ENCODE measurements at places on chromosomes 1 and 21.

- no peak for DNase-seq
Observed at GRCh38 chr1:206486995-206487788, 16.9 kb downstream of the IKBKE start.

DNA sequence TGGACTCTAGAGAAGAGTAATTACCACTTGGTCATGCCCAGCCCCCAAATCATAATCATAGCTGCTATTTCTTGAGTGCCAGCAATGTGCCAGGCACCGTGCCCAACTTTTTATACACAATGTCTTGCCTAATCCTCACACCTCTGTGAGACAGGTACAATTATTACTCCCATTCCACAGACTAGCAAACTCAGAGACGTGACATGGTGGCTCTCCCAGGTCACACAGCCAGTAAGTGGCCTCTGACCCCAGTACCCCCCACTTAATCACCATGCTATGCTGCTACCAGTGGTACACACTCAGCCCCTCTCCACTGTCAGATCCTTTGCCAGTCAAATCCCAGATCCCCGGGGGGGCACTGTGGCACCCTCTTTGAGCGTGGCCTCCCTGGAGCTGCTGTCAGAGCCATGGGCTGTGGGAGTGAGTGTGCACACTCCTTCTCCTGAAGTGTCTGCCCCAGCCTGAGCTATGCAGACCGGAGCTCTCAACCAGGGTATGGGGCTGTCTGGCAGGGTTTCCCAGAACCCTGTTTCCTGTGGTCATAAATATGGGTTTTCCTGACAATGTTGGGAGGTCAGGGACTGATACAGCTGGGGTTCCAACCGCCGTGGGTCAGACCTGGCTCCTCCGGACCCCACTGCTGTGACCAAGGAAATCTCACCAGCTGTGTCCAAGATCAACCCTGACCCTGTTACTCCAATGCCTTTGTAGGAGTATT, 51.8 kb downstream of the LACTBL1 start:
- no peak for DNase-seq

- DNase-seq, result peak; percentile 47
Observed at GRCh38 chr21:46153247-46154154, 1.9 kb downstream of the FTCD start.

- DNase-seq, result no peak
Observed at GRCh38 chr1:64363111-64363510, 106.8 kb upstream of the CACHD1 start.

- no peak for DNase-seq
Observed at GRCh38 chr1:207203541-207203940, 99.5 kb downstream of the C4BPA start.

- DNase-seq, result no peak
Observed at GRCh38 chr1:245409341-245410195, 254.8 kb downstream of the KIF26B start.

DNA sequence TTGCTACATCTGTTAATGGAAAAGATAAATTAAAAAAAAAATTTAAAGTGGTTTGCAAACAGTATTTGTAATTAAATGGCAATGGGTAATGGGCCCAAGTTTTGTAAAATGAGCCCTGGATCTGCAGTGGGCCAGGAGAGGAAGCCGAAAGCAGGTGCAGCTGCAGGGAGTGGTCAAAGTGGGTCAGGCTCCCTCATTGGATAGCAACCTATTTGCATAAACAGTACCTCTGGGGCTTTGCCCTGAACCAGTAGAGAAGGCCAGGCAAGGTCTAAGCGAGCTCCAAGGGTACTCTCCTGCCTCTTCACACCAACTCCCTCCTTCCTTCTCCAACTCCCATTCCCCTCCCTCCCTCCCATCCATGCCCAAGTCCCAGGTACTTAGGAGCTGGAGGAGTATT, 138.9 kb downstream of the HMGB4 start:
- no peak for DNase-seq
